ENCODE measurements at places on chromosomes 1 and 21.

DNA sequence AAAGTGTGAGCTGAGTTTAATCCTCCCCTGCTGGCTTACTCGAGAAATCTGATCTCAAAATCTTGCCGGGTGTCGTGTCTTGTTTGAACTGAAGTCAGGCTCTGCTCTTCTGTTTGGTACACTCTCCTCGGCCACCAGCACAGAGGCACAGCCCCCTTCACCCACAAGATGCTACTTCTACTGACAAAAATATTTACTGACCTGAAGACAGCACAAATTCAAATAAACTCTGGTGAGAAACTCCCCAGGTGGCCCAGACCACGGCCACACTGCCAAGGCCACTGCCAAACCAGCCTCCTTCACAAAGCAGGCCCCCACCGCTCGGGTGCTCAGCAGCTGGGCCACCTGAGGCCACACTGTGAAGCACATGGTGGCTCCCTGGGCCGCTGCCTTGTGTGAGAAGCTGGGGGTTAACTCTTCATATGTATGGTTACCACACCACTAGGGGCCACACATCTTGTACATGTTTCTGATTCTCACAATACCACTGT, 80.6 kb downstream of the TGFBR3 start:
- DNase-seq, result no peak

DNA sequence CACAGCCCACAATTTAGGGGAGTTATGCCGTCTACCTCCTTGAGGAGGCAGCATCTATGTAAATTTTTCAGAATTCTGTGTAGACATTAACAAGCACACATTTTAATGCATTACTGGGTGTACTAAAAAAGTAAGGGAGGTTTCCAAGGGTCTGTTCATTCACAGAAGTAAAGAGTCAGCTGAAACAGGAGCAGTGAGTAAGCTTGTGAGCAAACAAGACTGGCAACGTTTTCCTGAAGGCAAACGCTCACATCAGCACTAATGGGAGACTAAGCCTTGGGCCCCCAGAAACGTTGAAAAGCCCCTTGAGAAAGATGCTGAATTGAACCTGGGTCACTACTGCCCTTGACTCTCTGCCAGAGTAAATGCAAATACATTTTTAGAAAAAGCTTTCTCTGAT, 25.7 kb downstream of the RPRD2 start:
- DNase-seq, result no peak

DNA sequence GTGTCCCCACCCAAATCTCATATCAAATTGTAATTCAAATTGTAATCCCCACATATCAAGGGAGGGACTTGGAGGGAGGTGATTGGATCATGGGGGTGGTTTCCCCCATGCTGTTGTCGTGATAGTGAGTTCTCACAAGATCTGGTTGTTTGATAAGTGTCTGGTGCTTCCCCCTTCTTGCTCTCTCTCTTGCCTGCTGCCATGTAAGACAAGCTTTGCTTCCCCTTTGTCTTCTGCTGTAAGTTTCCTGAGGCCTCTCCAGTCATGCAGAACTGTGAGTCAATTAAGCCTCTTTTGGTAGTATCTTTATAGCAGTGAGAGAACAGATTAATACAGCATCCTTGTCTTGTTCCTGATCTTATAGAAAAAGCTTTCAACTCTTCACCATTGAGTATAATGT, 6.5 kb upstream of the LRRC39 start:
- DNase-seq, result no peak

- DNase-seq, result no peak
Measured at GRCh38 chr1:64743954-64744491, 852 bp upstream of the RAVER2 start.

DNA sequence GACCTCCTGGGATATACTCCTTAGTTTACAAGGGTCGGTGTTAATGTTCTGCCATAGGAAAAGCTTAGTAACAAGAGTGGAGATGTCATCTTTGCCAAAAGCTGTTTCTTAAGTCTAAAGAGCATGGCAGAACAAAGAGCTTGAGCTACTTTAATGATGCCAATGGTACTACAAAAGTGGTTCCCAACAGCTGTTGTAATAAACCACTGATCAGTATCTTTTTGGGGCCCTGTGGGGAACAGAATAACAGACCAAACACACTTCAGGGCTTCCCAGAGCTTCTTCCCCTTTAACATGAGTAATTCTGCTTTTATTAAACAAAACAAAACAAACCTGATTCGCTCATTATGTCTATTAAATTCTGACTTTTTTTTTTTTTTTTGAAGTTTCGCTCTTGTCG, 116.3 kb downstream of the NCAM2 start:
- no peak for DNase-seq

- DNase-seq, result no peak
Measured at GRCh38 chr1:248872752-248873408, 14.0 kb upstream of the ZNF692 start.

GRCh38 chr1:21586846-21587601, 77.8 kb downstream of the ALPL start:
- no peak for DNase-seq

- no peak for DNase-seq
Measured at GRCh38 chr1:109306832-109307273, at the start of gene MYBPHL. TSS of gene MYBPHL (minus strand) at chr1:109307011. CDS start at chr1:109306991, 20 bp downstream.

DNA sequence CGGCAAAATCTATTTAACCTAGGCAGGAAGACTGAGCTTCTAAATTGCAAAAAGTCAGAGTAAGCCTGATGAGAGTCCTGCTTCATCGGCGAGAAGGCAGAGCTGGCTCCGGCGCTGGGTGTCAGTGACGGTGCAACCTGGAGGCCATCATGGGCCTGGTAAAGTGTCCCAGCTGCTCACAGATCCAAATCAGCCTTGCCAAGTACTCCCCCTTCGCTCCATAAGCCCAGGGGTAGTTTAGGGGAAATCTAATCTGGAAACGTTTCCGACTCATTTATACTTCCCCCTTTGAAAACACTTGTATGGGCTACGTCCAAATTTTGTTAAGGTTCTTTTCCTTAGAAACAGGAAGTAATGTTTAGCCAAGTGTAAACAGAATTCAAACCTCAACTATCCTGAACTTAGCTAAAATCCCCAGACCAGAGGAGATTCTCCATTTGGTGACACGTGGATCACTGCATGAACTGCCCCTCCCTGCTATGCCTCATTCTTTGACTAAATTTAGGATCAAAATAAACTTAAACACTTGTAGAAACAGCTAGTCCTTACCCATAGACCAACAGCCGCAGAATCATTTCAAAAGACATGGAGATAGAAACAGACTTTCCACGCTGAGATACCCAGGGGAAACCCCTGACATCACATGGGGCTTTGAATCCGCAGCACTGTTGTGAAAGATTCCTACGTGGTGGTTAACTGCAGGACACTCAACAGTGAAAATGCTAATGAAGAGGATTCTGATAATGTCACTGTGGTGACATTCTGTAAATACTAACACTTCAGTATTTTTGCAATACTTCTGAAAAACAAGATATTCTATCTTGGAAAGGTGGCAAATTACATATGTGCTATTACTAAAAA, 172.7 kb downstream of the TGFBR3 start:
- peak; percentile 42 for DNase-seq

GRCh38 chr1:201230676-201231075, 40.1 kb downstream of the IGFN1 start:
- no peak for DNase-seq

- DNase-seq, result no peak
Measured at GRCh38 chr1:53896635-53897229, 2.7 kb downstream of the DIO1 start.

DNA sequence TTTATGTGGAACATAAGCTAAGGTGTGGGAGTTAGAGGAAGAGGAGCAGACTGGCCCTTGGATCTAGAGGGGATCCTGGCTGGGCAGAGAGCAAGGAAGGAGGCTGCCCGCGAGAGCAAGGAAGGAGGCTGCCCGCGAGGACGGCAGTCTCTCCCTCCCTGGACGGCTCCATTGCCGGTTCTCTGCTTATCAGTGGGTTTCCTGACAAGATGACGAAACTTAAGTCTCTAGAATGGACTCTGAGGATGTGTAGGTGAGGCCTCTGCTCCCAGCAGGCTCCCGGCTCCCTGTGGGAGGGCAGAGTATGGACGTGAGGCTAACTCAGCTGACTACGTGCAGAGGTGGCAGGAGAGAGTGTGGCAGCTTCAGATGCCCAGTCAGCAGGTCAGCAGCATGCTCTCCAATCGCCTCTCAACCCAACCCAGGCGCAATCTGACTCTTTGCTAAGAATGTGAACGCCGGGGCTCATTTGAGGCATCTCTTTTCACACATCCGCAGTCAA, 6.1 kb downstream of the MYBPHL start:
- no peak for DNase-seq

DNA sequence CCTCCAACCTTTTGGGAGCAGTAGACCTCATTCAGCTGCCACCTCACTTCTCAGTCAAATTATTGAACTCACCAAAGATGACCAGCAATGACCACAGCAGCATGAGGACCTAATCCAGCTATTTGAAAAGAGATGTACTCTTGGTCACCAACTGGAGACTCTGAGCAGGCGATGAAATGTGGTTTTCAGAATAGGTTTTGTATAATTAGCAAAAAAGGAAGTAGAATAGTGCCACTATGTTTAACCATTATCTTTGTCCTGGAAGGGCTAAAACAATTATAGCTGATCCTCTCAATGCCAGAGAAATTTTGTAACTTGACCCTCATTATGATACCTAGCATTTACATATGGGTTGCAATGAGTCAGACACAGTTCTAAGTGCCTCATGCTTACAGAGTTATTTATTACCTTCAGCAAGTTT, at the start of gene FCRL2:
Gene FCRL2 (minus strand): TSS at position 162 of the 421 bp plus-strand sequence. CDS start 59 bp downstream, at position 103.
- no peak for DNase-seq

DNA sequence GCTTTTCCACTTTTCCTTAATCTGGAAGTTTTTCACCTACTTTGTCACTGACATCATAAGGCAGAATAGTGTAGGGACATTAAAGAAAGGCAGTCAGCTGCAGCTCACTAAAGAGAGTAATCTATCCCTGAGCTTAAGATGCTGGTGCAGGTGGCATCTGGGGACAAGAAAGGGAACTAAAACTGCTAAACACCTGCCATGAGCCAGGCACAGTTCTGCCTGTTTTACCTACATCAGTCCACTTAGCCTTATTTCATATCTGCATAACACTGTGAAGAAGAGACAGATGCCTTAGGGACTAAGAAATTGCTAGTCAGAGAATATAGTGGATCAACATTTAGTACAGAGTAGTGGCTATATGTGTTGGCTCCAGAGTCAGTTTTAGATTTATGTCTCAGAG, 88.1 kb downstream of the GPATCH2 start:
- no peak for DNase-seq

DNA sequence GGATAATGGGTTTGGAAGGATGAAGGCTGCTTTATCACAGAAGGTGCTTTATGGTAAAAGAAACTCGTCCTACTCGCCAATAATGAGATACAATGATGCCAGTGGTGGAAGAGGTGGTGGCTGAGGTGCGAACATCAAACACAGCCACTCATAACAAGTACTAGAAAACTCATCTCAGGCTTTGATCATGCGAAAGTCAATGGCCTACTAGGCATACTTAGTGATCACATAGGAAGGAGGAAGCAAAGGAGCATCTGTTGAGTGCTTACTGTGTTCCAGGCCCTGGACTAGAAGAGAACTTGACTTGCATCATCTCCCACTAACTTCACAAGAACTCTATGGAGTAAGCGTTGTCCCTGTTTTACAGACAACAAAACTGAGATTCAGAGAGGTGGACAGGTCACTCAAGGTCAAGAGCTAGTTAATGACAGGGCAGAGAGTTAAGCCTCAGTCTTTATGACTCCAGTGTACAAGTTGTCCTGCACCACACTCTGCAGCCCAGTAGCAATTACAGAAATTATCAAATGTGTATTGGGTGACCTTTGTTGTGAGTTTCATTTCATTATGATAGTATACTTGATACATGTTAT, 33.6 kb downstream of the RUNX1 start:
- no peak for DNase-seq

DNA sequence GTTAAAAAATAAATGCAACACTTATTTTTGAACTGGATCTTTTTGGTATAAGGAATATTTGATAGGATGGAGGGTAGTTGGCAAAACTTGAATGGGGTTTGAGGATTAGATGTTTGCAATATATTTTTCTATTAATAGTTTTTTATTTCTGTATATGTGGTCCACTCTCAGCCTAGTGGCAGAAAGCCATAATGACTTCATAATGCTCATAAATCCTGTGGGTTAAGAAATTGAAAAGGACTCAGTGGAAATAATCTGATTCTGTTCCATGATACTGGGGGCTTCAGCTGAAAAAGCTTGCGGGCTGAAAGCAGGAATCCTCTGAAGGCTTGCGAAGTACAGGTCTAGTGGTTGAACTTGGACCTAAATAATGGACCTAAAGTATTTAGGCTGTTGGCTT, 1028.6 kb upstream of the PRMT6 start:
- DNase-seq, result no peak

- DNase-seq, result no peak
Measured at GRCh38 chr1:4284976-4285375, 369.4 kb upstream of the AJAP1 start.

DNA sequence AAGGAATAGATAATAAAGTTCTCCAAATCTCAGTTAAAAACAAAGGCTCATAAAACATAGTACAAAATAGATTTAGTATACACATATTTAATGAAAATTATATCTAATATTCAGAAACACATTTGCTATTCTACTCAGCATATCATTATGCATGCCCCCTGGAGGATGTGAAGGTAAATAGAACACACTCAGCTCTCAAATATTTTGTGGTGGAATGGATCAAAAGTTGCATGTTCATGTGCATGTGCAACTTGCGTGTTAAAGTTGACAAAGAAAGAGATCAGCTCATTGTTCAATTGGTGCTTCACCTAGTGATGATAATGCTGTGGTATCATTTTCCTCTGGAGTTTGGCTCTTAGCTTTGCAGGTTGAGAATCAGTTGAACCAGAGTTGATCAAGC, 4.9 kb upstream of the ZNF644 start:
- DNase-seq, result no peak

DNA sequence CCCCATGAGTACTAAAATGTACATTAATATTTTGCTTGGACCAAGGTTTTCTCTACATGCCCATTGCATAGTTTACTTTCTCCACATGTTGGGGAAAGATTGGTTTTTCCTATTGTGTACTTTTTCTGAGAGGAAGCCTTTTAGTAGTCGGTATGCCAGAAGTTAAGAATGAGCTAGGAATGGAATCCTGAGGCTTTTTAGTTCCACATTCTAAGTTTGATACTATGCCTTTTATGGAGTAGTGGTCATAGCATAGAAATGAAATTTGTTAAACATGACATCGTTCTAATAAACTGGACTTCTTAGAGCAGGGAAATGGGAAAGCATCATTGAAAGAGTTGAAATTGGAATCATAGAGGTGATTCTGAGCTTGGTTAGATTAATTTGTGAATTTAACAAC, 64.3 kb downstream of the BCL9 start:
- no peak for DNase-seq

- no peak for DNase-seq
Measured at GRCh38 chr1:2103901-2104590, 53.8 kb downstream of the PRKCZ start.

GRCh38 chr1:13783551-13783950, 83.6 kb downstream of the PRDM2 start:
- DNase-seq, result no peak

- peak; percentile 68 for DNase-seq
Measured at GRCh38 chr1:15949453-15950245, 26.3 kb downstream of the ZBTB17 start.

GRCh38 chr1:229316166-229316565, 26.7 kb downstream of the CCSAP start:
- DNase-seq, result no peak

- no peak for DNase-seq
Measured at GRCh38 chr1:109479901-109480300, 3.8 kb upstream of the ATXN7L2 start.

Data from stimulated activated CD8-positive, alpha-beta memory T cell treated with anti-CD3 and anti-CD28 coated beads, Interleukin-7, amount 100 ng/mL, for 1 hour (primary cell).